ENCODE measurements at places on chromosomes 1 and 21. TPM values are rescaled to one million over a fixed set of nuclear protein-coding genes. Genes with fewer than 3 reads are reported as not detected.

- no peak for DNase-seq
These were observed 10.7 kb downstream of the DDI2 start for GRCh38 chr1:15628003-15628402.

DNA sequence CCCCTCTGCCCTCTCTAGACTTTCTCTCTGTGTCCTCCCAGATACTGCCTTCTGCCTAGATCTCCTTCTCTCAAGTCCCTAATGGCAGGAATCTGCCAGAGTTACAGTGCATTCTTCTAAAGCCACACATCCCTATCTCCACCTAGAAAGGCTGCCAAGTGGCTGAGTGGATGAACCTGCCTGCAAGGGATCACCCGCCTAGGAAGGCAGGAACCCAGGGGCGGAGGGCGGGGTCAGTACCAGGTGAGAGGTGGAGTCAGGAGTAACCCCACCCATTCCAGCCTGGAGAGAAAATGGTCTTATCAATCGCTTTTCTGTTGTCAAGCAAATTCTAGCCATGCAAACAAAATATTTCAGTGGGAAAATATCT is 60.8 kb downstream of the BCAR3 start:
- DNase-seq, result no peak

Gene OR2G6
- not detected for total RNA-seq

Gene EYA3
- 13.3 TPM for total RNA-seq

Gene CYP4A11
- not detected for total RNA-seq

DNA sequence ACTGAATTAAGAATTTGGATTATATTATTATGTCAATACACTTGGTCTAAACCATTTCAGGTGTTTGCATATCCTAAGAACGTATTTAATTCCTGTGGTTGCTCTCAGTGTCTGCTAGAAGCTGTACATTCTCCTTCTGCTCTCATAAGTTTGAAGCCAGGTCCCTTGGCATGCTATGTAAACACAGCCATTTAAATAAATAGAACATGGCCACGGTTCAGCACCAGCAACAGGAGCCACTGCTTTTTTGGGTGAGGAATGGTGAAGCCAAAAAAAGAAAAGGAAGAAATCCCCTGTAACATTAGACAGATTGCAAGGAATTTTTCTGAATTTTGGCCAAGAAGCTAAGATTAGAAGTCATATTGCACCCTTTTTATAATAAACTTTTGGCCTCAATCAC is 19.1 kb downstream of the CCN1 start:
- DNase-seq, result no peak

Gene GRIK3
- not detected for total RNA-seq

DNA sequence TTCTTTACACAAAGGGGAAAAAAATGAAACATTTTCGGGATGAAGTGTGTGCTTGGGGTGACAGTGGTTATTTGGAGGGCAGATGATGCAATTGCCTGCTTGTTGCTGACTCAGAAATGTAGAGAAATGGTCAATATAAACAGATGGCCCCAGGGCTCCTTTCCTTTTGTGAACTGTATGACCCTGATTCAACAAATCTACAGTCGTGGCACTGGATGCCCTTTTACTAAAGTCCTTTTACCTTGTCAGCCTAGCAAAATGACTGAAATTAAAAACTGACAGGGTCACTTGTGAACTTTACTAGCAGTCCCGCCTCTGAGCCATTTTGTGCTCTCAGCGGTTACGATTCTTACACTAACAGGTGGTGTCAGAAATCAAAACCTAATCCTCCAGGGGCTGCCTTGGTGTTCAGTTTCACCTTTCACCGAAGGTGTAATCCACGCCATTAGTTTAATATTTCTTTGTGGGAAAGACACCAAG is 49.8 kb downstream of the GREM2 start:
- no peak for DNase-seq

Gene CLEC20A
- under 0.01 TPM for total RNA-seq

GRCh38 chr1:218348628-218349071 is 3.5 kb downstream of the TGFB2 start:
- DNase-seq, result no peak

Gene CELA2B
- not detected for total RNA-seq

GRCh38 chr21:15442743-15443469 is 286.9 kb upstream of the USP25 start:
- DNase-seq, result no peak

DNA sequence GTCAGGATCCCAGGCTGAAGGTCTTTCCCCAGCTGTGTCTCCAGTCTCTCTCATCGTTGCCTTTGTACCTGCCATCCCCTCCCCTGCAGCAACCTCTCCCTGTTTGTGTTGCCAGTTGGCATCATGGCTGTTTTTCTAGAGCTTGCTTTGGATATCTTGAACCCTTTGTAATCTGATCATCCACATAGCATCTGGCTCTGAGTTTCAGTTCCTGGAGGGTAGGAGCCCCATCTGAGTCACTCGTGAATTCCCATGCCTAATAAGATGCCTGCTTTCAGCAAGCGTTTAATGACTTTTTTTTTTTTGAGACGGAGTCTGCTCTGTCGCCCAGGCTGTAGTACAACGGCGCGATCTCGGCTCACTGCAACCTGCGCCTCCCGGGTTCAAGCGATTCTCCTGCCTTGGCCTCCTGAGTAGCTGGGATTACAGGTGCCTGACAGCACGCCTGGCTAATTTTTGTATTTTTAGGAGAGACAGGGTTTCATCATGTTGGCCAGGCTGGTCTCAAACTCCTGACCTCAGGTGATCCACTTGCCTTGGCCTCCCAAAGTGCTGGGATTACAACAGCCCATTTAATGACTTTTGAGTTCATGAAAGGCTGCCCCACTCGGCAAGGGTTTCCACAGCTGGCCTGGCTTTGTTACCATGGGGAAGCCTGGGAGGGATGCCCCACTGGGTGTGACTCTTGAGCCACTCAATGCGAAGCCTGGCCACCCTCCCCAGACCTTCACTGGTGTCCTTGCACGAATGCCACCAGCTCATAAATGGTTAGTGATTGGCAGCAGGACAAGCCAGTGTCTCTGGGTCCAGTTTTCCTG is 11.9 kb downstream of the ALPL start:
- DNase-seq, result peak; percentile 88

Gene PLEKHN1
- 0.88 TPM for total RNA-seq

All from osteoblast (primary cell).